ENCODE measurements at places on chromosomes 1 and 21.

- DNase-seq: no peak
Observed at GRCh38 chr1:53550201-53550741, 91.1 kb downstream of the DMRTB1 start.

DNA sequence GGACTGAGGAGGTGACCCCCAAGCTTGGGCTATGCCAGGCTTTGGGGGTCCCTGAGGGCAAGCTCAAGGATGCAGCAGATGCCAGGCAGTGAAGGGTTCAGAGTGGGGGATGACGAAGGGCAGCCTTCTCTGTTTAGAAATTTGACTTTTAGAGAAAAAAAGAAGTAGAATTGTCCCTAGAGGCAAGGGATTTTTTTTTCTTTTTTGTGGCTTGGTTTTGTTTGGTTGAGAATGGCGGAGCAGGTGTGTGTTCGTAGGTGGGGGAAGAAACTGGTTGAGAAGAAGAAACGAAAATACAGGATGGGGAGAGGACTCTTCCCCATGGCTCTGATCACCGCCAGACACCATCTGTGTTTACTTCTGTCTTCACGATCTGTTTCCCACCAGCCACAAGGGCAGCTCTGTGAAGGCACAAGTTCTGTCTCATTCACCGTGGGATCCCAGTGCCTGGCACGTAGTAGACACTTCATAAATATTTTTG, 8.2 kb downstream of the PLA2G5 start:
- DNase-seq: no peak

GRCh38 chr1:226588484-226588883, 39.9 kb downstream of the STUM start:
- DNase-seq: peak; percentile 3

DNA sequence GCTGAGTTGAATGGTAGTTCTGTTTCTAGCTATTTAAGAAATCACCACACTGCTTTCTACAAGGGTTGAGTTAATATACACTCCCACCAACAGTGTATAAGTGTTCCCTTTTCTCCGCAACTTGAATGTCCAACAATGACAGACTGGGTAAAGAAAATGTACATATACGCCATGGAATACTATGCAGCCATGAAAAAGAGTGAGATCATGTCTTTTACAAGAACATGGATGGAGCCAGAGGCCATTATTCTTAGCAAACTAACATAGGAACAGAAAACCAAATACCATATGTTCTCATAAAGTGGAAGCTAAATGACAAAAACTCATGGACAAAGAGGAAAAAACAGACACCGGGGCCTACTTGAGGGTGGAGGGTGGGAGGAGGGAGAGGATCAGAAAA, 14.8 kb upstream of the TTLL7 start:
- DNase-seq: no peak

- DNase-seq: no peak
Observed at GRCh38 chr1:221276896-221277409, 397.7 kb downstream of the HLX start.

GRCh38 chr1:207844371-207844770, 66.6 kb downstream of the CD34 start:
- no peak for DNase-seq

- no peak for DNase-seq
Observed at GRCh38 chr1:225720937-225721336, 56.7 kb upstream of the SRP9 start.

- DNase-seq: no peak
Observed at GRCh38 chr1:245600658-245601057, 445.9 kb downstream of the KIF26B start.

- DNase-seq: no peak
Observed at GRCh38 chr1:232271991-232272589, 357.8 kb downstream of the SIPA1L2 start.

- DNase-seq: no peak
Observed at GRCh38 chr1:109864047-109864822, 46.4 kb upstream of the CSF1 start.

- no peak for DNase-seq
Observed at GRCh38 chr1:24805534-24806301, 60.5 kb downstream of the CLIC4 start.

DNA sequence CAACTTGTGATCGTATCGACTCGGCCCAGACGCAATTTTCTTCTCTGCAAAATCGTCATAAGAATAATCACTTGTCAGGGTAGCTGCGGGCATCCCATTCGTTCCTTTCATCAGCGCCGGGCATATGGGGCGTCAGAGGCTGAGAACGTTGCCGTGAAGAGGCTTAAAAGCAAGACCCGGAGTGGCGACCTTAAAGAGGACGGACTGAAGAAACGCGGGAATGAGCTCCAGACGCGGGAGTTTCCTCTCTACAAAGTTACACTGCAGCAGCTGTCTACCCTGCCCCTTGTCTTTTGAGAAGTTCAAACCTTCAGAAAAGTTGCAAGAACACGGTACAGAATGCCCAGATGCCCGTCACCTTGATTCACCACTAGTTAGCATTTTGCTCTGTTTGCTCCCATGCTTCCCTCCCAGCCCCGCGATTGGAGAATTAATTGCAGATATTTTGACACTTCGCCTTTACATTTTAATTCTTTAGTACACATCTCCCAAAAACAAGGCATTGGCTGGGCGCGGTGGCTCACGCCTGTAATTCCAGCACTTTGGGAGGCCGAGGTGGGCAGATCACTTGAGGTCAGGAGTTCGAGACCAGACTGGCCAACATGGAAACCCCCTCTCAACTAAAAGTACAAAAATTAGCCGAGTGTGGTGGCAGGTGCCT, 967 bp downstream of the CENPS start:
- no peak for DNase-seq

GRCh38 chr1:40985875-40986274, 6.4 kb downstream of the CTPS1 start:
- DNase-seq: no peak

- no peak for DNase-seq
Observed at GRCh38 chr1:64112281-64112680, 91.1 kb upstream of the UBE2U start.

GRCh38 chr1:116326486-116326885, 46.6 kb upstream of the ATP1A1 start:
- DNase-seq: no peak

DNA sequence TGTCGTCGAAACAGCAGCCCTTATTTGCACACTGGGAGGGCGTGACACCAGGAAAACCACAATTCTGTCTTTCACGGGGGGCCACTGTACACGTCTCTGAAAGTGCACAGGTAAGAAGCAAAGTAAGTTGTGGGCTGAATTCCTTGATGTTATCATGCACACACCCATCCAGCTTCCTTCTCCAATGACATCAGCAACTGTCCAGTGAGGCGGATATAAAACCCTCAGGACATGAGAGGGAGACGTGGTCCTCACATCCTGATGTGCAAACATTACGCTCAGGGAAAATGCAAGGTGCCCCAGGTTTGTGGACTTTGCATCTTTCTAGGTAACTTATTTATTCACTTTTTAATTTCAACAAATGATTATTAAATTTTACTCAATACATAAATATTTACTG, 3.0 kb downstream of the TFF1 start:
- no peak for DNase-seq

DNA sequence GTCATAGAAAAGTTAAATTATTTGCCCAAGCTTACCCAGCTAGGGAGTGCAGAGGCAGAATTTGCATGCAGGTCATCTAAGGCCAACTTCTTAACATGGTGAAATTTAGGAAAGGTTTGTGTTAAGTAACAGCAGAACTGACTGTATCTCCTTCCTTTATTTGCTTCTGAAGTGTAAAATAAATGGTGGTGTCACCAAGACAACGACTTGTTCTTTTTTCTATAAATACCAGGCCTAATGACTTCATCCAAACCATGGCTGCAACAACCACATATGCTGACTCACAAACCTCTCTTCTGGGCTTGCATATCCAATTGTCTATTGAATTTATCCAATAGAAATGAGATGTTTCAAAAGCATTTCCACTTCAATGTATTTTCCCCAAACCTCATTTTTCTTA, 19.1 kb downstream of the COL24A1 start:
- DNase-seq: no peak

DNA sequence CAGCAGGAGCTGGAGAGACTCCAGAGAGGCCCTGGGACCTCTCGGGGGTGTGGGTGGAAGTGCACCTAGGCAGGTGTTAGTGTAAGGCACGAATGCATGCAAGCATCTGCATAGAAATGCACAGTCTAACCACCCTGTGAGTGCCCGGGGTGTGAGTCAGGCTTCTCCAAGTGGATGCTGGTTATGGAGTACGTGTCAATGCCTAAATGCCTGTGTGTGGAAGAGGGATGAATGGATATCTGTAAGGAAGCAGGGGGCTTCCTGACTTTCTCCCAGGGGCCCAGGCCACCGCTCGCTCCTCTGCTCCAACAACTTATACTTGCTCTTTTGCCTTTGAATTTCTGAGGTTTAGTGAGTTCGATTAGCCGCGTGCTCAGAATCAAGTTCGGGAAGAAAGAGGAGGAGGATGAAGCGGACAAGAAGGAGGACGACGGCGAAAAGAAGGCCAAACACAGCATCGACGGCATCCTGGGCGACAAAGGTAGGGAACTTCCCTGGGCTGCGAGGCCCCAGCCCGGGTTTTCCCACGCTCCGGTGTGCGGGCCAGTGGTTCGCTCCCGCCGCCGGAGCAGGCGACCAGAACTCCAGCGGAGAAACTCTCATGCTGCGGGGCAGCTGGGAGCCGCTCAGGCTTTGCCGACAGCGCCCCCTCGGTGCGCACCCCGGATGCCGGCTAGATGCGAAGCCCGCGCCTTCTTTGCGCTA, 5.4 kb downstream of the PAX7 start:
- no peak for DNase-seq

GRCh38 chr1:221777431-221778072, 35.7 kb upstream of the DUSP10 start:
- DNase-seq: no peak

- no peak for DNase-seq
Observed at GRCh38 chr1:11295905-11296304, 22.9 kb downstream of the UBIAD1 start.

- no peak for DNase-seq
Observed at GRCh38 chr21:20106368-20106767, 891.8 kb upstream of the NCAM2 start.

DNA sequence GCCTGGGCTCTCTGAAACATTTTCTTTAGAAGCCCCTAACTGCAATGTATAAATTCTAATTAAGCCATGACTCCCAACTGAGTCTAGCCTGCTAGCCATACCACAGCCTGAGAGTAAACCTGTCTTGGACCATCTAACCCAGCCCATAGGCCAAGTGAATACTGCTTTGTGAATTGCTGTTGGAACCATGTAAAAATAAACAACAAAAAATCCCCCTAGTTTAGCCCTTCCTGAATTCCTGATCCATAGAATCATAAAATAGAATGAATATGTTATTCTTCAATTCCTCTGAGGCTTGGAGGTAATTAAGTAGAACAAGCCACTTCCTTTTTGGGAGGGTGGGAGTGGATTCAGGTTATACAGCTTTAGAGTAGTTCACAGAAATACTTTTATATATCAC, 1496.4 kb downstream of the MRPL39 start:
- DNase-seq: no peak

GRCh38 chr1:241235256-241235897, 121.6 kb downstream of the RGS7 start:
- no peak for DNase-seq

DNA sequence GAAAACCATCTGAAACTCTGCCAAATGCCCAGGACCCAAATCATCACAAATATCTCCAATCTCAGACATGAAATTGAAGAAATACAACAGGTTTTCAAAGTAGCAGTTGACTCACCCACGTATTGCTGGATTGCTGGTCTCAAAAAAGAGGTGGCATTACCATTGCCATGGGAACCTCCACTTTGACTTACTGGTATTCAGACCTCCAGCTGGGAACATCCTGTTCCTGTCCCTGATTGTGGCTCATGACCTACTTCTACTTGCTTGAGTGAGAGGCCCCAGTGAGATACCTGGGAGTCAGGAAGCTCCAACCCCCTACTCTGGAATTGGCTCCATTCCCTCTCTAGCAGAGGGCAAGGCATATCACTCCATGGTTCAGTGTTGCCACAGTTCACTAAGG, 64.6 kb downstream of the NMNAT2 start:
- DNase-seq: no peak

GRCh38 chr1:92934395-92935378, 26.6 kb downstream of the DIPK1A start:
- peak; percentile 87 for DNase-seq

GRCh38 chr1:175132436-175132835, 60.1 kb downstream of the KIAA0040 start:
- no peak for DNase-seq

DNA sequence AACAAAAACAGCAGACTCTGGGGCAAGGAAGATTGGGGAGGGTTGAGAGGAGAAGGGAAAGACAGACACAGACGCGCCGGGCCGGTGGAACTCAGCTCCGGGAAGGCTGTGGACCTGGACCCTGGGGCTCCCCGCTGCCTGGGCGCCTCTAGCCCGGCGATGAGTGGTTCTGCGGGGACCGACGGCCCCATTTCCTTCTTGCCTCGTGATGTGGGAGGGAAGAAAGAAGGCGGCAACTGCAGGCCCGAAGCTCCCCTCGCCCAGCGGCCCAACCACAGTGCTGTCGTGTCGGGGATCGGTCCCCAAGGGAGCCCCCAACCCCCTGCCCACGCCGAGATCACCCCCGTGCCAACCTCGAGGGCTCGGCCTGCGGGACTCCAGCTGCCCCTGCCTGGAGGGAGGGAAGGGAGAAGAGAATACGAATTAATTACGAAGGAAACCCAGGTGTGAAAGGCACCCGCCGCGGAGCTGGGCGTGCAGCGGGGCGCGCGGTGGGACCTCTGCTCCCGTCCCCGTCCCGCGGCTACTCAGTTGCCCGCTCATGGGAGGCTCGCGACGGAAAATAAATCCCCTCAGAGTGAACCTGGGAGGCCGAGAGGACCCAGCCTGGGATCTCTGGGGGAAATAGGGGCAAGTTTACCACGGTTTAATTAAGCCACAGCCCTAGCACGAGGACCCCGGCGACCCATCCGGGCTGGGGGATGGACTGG, 7.4 kb downstream of the FOXD3 start:
- no peak for DNase-seq

- DNase-seq: no peak
Observed at GRCh38 chr1:47187231-47187925, 2.5 kb downstream of the PDZK1IP1 start.

- DNase-seq: peak; percentile 91
Observed at GRCh38 chr1:56477164-56478111, 101.9 kb downstream of the PLPP3 start.

- DNase-seq: no peak
Observed at GRCh38 chr1:87044424-87044823, 130.0 kb downstream of the HS2ST1 start.

Data from right cardiac atrium (tissue), 5 donors.